ENCODE measurements at places on chromosomes 16 and 17.

- no peak for DNase-seq
Measured at GRCh38 chr17:29376667-29377270, 13.4 kb upstream of the TAOK1 start.

GRCh38 chr16:5430598-5430997, 333.0 kb upstream of the EEF2KMT start:
- no peak for DNase-seq

- DNase-seq = no peak
Measured at GRCh38 chr17:50261051-50261915, 13.0 kb upstream of the TMEM92 start.

- DNase-seq = peak; percentile 50
Measured at GRCh38 chr16:70254180-70254964, 2.6 kb upstream of the EXOSC6 start.

GRCh38 chr17:2337544-2338314, 428 bp downstream of the SGSM2 start:
- DNase-seq = no peak

DNA sequence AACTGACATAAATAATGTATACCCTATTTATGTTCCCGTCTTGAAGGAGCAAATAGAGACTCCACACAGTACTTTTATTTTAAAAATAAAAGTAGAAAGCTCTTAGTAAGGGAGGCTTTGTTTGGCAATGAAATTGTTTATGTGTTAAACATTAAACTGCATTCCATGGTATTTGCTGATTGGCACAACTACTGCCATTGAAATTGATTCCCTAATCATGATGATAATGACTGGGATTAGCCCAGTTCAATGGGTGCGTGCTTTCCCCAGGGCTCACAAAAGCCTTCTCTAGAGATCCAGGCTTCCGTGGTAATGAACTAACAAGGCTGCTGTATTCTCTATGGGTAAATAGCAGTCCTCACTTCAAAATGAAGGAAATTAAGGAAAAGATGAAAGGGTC, 67.5 kb downstream of the GPRC5B start:
- DNase-seq = no peak

- DNase-seq = no peak
Measured at GRCh38 chr17:50972577-50972976, 106.4 kb upstream of the TOB1 start.

Measured in dermis microvascular lymphatic vessel endothelial cell (primary cell).